ENCODE measurements at places on chromosomes 13 and 19. TPM values are rescaled to one million over a fixed set of nuclear protein-coding genes. Genes with fewer than 3 reads are reported as not detected.

DNA sequence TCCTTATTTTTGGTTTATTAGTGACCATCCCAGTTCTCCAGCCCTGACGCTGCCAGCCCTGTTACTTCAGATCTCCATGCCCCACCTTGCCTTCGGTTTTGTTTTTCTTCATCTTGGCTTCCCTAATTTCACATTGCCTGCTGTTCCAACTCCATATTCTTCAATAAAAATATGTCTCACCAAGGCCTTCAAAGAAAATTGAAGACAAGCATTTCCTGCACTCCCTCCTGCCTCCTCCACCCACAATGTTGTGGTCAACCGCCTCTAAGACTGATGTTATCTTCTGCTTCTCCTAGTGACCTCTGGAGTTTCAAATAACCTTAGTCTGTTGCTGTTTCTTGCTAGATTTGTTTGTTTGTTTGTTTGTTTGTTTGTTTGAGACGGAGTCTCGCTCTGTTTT is 14.6 kb downstream of the PLD3 start:
- H3K4me3 ChIP-seq: no peak overlapping the region
- no peaks in the 10 kb centered on the region for H3K27me3 ChIP-seq
- DNase-seq: no peak
- H3K27ac ChIP-seq: no peak overlapping the region
- H3K36me3 ChIP-seq: peaks cover 7% of the 10 kb centered on the region
- peaks cover 14% of the 10 kb centered on the region for H3K4me1 ChIP-seq

- H3K27me3 ChIP-seq: no peaks in the 10 kb centered on the region
- no peaks in the 10 kb centered on the region for H3K36me3 ChIP-seq
- no peak overlapping the region for H3K27ac ChIP-seq
These were observed 107.5 kb downstream of the KLF12 start for GRCh38 chr13:74026753-74027152.

DNA sequence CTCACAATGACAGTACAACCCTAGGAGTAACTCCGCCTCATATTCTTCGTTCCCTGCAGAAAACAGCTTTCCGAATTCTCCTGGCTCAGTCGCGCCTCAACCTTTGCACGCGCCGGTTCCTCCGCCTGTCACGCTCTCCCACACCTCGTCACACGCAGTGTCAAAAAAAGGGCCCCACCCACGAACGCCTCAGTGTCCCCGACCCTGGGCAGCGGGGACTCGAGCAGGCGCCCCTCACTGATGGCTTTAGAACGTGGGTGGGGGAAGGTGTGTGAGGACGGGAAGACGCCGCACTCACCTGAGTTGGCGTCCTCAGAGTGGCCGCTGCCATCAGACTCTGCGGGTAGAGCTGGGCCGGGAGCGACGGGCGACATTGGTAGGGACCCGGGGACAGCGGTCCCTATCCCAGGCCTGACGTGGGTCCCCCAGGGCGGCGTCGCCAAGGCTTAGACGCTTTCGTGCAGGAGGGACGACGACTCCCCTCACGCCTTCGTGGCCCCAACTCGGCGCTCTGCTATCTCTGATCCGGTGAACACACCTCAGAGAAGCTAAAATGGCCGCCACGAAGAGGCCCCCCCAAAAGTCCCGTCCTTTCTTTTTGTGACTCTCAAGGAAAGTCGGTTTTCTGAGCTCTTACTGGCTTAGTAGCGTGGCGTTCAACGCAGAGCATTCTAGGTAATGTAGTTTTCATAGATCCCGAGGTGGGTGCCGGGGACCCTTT is at the start of gene ZNF154:
TSS of gene ZNF154 (minus strand) at position 564 of the 721 bp plus-strand sequence. CDS start at position 331, 233 bp downstream.
- no peaks in the 10 kb centered on the region for H3K27me3 ChIP-seq
- no peaks in the 10 kb centered on the region for H3K36me3 ChIP-seq
- H3K4me3 ChIP-seq: peak within 1 kb of the TSS; percentile 42

DNA sequence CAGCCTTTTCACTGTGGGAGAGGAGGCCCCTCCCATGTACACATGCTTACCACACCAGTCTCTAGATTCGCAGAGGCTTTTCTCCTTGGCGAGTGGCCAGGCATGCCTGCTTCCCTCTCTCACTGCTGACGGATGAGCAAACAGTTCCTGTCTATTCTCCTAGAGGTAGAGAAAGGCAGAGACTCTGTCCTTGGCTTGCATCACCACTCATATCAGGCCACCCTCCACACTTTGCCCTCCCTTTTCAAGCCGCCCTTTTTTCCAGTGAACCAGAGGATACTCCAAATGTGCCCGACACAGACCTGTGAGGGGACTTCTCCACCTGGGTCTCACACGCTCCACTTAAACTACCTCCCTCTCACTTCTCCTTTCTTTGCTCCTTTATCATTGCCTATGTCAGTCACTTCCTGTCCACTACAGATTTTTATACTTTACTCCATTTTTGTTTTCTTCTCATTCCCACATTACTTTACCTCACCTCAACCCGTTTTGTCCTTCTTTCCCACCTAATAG is 284.6 kb downstream of the DNAJC15 start:
- H3K4me3 ChIP-seq: no peak overlapping the region
- H3K27me3 ChIP-seq: no peaks in the 10 kb centered on the region
- H3K4me1 ChIP-seq: peaks cover 30% of the 10 kb centered on the region
- H3K27ac ChIP-seq: no peak overlapping the region

KLK2 gene
- not detected for total RNA-seq

GRCh38 chr19:43776286-43776685 is 4.5 kb downstream of the KCNN4 start:
- H3K27ac ChIP-seq: no peak overlapping the region
- H3K4me1 ChIP-seq: peaks cover 9% of the 10 kb centered on the region
- no peak overlapping the region for H3K4me3 ChIP-seq

ZNF575 gene
- total RNA-seq: 3.1 TPM

ADAMTSL5 gene
- 0.86 TPM for total RNA-seq

DNA sequence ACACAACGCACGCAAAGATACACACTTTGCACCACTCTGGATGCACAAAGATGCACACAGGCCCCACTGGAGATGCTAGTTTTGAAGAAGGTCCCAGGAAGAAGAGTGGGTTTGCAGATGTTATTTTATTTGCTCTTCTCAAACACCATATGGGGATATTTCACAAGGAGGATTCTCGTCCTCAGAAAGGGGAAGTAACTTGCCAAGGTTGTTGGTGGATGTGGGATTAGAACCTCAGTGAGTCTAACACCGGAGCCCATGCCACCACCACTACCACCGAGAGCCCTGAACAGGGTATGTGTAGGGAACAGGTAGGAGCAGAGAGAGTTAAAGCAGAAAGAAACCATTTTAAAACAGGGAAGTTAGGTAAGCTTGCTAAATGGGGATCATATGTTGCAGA is 9.6 kb upstream of the CEACAM6 start:
- no peaks in the 10 kb centered on the region for H3K36me3 ChIP-seq
- no peak overlapping the region for H3K4me3 ChIP-seq
- DNase-seq: no peak

Data from A673 (cell line).